ENCODE measurements at places on chromosomes 4 and X.

GRCh38 chrX:38837389-38837788 is 36.1 kb downstream of the MID1IP1 start:
- no peak for DNase-seq

GRCh38 chr4:17024425-17024824 is 126.0 kb upstream of the LDB2 start:
- no peak for DNase-seq

DNA sequence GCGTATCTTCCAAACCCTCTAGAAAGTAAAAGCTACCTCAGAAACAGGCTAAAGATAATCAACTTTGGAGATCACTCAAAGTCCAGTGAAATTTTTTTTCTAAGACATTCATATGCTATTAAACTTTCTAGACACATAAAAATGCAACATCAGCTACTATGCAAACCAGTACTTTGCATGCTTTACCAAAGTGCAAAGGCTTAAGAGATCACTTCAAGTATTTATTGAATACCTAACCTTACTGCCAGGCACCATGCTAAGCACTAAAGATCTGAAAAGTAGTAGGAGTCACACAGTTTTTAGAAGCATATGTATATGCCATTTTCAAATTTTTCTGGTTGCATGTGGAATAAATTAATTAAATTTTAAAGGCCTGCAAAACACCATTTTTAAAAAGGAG is 115.8 kb downstream of the THOC2 start:
- no peak for DNase-seq

DNA sequence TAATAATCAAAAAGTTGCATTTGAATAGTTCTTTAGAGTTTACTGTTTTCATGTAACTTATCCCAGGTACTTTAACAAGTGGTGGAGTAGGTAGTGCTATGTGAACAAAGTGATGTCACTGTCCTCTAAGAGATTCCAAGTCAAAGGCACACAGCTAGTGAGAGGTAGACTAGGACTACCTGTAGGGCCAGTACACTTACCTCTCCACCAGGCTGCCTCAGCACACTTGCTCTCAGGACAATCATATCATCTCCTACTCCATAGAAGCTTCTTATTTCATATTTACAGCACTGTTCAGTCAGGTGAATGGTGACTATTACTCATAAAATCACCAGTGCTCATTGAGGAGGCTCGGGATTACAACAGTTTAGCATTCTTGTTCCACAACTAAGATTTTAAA is 173.0 kb upstream of the EMCN start:
- DNase-seq: no peak

GRCh38 chrX:39753293-39753996 is 344.3 kb downstream of the BCOR start:
- no peak for DNase-seq

- no peak for DNase-seq
These were observed 282.1 kb downstream of the SHOX start for GRCh38 chrX:912677-913076.

DNA sequence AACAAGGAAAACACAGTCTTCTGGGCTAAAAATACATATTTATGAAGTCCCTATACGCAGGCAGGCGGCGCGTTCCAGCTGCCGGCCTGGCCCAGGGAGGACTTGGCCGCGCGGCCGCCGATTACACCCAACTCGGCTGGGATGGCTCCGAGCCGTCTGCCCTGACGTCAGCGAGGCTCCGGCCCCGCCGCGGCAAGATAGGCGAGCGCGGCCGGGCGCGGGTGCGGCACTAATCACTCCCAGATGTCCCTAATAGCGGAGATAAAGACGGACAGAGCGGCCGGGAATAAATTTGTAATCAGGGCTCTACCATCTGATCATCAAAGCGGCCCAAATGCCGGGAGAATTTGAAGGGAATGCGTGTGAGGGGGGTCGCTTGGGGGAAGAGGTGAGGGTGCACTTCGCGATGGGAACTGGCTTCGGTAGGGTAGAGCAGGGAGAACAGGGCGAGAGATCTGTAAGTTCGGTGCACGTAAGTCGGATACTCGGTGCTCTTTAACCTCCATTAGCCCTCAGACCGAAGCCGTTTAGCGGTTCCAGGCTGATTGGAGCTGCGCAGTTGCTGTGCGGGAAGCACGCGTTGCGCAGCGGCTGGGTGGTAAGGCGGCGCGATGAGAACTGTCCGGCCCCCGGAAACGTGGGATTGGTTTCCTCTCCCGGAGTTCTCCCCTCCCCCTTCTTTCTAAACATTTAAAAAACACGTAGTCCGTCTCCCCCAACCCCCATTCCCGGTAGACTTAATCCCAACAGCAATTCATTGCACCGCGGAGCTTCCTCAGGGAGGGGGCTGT is 7.7 kb downstream of the HAND2 start:
- DNase-seq: no peak

DNA sequence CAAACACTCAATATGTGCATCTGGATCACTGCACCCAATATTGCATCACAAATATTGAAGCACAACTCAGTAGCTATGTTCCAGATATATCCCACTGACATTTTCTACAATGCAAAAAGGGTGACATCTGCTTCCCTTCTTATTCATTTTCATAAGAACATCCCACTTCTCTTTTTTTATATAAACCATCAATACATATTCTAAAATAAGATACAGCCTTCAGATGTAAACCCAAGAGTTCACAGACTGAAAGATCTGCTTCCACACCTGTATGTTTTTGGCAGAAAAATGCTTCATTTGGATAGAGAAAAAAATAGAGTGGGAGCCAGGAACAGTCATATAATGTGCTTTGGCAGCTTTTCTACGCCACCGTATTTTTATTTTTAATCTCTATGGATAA is 815.6 kb upstream of the ADGRL3 start:
- no peak for DNase-seq
